Neuronal stem cell (in vitro differentiated cells): ENCODE measurements at places on chromosomes 1 and 21.

- H3K27ac ChIP-seq = no peak overlapping the region
- no peaks in the 10 kb centered on the region for H3K4me1 ChIP-seq
- no peak overlapping the region for H3K4me3 ChIP-seq
- no peak for DNase-seq
These were observed 73.7 kb upstream of the FGGY start for GRCh38 chr1:59223198-59223597.

DNA sequence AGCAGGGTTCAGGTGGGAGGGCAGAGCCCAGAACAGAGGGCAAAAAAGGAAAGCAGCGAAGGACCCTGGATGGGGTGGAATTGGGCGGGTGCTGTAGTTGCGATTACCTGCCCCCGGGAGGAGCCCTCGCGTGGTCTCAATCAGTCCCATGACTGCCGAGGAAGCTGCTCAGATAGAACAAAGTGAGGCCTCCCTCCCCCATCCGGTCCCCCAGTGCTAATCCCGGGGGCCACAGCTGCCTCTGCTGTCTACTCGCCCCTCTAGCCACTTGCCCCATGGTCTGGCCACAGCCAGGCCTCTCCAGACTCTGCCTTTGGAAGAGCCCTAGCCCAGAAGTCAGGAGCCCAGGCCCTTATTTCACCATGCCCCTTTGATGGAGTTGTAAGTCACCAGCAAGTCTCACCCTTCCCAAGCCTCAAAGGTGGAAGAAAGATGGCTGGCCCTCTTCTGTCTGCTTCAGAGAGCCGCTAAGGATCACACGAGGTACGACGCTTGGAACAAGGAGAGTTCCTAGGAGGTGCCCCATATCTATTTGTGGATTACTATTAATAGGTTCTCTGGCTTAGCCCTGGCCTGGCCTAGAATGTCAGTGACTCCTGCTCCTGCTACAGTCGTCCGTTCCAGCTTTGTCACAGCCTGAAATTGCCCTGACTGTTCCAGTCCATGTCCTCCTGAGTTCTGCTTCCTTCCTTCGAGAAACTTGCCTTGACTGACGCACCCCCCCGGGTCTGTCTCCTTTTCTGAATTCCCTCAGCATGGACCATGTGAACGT lies 16.4 kb downstream of the ECHDC2 start:
- no peaks in the 10 kb centered on the region for H3K27me3 ChIP-seq
- no peak for DNase-seq
- no peaks in the 10 kb centered on the region for H3K4me1 ChIP-seq
- H3K36me3 ChIP-seq = no peaks in the 10 kb centered on the region

DNA sequence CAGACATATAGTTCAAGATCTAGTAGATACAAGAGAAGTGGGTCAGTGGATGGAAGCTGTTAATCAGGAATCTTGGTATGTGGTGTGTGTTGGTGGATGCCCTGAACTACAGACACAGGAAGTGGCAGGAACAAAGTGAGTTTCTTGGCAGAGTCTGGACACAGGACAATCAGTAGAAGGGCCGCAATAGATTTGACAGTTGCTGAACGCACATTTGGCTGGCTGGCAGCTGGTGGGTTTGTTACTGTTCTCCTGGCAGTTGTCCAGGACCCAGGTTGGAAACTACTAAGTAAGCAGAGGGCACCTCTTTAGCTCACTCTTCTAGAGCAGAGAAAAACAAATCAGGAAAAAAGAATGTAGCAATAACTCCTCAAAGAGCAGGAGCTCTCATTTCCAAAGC lies 13.2 kb downstream of the KRTAP26-1 start:
- H3K36me3 ChIP-seq = no peaks in the 10 kb centered on the region
- no peak overlapping the region for H3K4me3 ChIP-seq
- no peak for DNase-seq
- H3K27ac ChIP-seq = no peak overlapping the region

DNA sequence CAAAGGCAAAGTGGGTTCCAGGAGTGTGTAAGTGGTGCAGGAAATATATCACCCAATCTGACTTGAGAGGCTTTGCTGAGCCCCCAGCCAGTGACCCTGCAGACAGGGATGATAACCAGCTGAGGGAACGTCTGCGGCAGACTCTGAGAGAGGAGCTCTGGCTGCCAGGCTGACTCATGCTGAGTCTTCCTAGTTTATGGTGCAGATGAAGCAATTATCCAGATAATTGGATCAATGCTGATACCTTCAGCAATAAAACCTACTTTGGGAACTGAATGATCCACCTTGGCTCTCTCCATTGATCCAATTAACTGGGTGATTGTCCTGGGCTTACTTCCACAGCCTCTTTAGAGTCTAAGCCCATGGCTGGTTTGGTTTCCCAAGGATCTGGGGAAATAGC lies 7.3 kb downstream of the C8B start:
- H3K4me1 ChIP-seq = peaks cover 4% of the 10 kb centered on the region
- H3K27ac ChIP-seq = no peak overlapping the region
- no peak for DNase-seq
- H3K4me3 ChIP-seq = no peak overlapping the region

- no peak for DNase-seq
- H3K36me3 ChIP-seq = no peaks in the 10 kb centered on the region
- no peak overlapping the region for H3K27ac ChIP-seq
- H3K27me3 ChIP-seq = no peaks in the 10 kb centered on the region
These were observed 105.6 kb upstream of the TRABD2B start for GRCh38 chr1:48102766-48103165.

DNA sequence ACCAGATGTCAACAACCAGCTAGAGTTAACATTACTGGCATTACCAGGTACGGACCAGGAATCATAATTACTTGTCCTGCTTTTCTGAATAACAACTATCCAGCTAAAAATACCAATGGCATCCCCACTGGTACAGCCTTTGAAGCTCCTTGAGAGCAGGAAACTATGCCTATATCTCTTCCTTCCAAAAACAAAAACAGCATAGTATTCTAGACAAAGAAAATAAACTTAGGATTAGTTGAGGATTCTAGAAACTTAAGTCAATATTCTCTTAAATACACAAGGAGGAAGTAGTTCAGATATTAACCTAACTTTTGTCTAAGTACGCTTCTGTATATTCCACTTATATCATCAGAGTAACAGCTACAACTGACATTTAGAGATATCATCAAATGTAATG lies 3.0 kb downstream of the FUBP1 start:
- no peak overlapping the region for H3K4me3 ChIP-seq
- peaks cover 3% of the 10 kb centered on the region for H3K4me1 ChIP-seq
- no peak for DNase-seq
- no peak overlapping the region for H3K27ac ChIP-seq
- no peaks in the 10 kb centered on the region for H3K27me3 ChIP-seq
- H3K36me3 ChIP-seq = no peaks in the 10 kb centered on the region

GRCh38 chr21:35578831-35579471 lies 481.4 kb downstream of the SETD4 start:
- no peaks in the 10 kb centered on the region for H3K27me3 ChIP-seq
- peaks cover 4% of the 10 kb centered on the region for H3K4me1 ChIP-seq
- no peak overlapping the region for H3K4me3 ChIP-seq
- no peak for DNase-seq
- no peak overlapping the region for H3K27ac ChIP-seq

GRCh38 chr1:43861337-43861736 lies 72.3 kb upstream of the ARTN start:
- no peaks in the 10 kb centered on the region for H3K36me3 ChIP-seq
- peaks cover 9% of the 10 kb centered on the region for H3K4me1 ChIP-seq
- H3K27me3 ChIP-seq = no peaks in the 10 kb centered on the region
- no peak overlapping the region for H3K27ac ChIP-seq
- DNase-seq = no peak
- H3K4me3 ChIP-seq = no peak overlapping the region

DNA sequence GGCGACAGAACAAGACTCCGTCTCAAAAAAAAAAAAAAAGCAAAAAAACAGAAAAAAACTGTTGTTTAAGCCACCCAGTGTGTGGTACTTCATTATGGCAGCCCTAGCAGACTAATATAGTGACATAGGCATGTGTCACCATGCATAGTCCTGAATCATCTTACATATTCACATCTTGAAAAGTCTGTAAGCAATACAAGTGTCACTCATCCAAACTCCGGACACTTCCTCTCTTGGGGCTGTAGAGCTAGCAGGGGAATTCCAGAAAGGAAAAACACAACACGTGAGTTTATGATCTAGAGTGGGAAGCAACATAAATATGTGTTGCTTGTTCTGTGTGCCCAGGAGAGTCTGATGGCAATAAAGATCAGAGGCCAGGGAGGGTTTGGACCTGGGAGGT lies 81.6 kb upstream of the KCNE2 start:
- no peak overlapping the region for H3K4me3 ChIP-seq
- H3K27me3 ChIP-seq = no peaks in the 10 kb centered on the region
- no peak for DNase-seq
- H3K36me3 ChIP-seq = no peaks in the 10 kb centered on the region
- H3K4me1 ChIP-seq = no peaks in the 10 kb centered on the region

- H3K27ac ChIP-seq = no peak overlapping the region
- no peaks in the 10 kb centered on the region for H3K4me1 ChIP-seq
- H3K27me3 ChIP-seq = no peaks in the 10 kb centered on the region
- no peak for DNase-seq
These were observed 65.5 kb downstream of the DMRTB1 start for GRCh38 chr1:53524428-53525375.

GRCh38 chr1:229131243-229132105 lies 139.4 kb upstream of the RAB4A start:
- DNase-seq = no peak
- H3K27ac ChIP-seq = no peak overlapping the region
- H3K4me3 ChIP-seq = no peak overlapping the region
- no peaks in the 10 kb centered on the region for H3K27me3 ChIP-seq

DNA sequence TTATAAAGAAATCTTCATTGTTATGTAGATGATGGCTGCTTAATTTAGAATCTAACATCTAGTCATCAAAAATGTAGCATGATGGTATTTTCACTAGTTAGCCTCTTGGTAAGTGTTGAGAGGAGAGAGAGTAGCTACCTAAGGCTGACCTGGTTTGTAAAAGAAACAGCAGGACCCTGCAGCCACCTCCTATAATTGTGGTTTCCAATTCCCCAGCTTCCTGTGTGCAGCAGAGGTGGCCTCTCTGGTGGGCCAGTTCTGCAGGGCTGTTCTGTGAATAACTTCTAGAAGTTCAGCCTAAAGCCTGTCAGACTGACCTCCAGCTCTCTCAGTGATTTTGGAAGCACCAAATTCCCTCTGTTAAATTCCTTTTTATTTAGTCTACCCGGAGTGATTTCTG lies 246.4 kb upstream of the LRRC7 start:
- H3K27me3 ChIP-seq = no peaks in the 10 kb centered on the region
- no peak overlapping the region for H3K4me3 ChIP-seq
- no peaks in the 10 kb centered on the region for H3K36me3 ChIP-seq
- DNase-seq = no peak
- no peaks in the 10 kb centered on the region for H3K4me1 ChIP-seq

DNA sequence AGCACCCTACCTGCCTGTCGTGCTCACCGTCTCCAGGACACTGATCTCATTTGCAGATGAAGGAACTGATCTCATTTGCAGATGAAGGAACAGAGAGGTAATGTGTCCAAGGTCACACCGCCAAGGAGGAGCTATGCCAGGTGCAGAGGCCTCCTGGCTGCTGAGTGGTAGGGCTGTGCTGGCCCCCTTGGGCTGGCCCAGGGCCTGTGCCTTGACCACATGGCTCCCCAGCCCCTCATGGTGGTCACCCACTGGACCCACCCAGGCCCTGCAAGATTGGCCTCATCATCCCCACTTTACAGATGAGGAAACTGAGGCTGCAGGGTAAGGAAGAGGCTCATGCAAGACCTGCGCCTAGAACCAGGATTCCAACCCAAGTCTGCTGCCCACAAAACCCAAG lies 628.3 kb downstream of the MATN1 start:
- H3K4me1 ChIP-seq = no peaks in the 10 kb centered on the region
- no peak overlapping the region for H3K4me3 ChIP-seq
- no peaks in the 10 kb centered on the region for H3K36me3 ChIP-seq
- no peak for DNase-seq

GRCh38 chr1:53220962-53221286 lies 490 bp upstream of the CZIB start:
- peak overlapping the region; percentile 91 for H3K4me3 ChIP-seq
- no peaks in the 10 kb centered on the region for H3K27me3 ChIP-seq
- no peak for DNase-seq
- peak overlapping the region; percentile 78 for H3K27ac ChIP-seq
